ENCODE measurements at places on chromosomes 4 and X.
A peak's percentile ranks its signal among the peaks of the same experiment; 100 is the strongest.

GRCh38 chr4:16516796-16517439, 290.6 kb upstream of the TAPT1 start:
- DNase-seq = peak; percentile 41

DNA sequence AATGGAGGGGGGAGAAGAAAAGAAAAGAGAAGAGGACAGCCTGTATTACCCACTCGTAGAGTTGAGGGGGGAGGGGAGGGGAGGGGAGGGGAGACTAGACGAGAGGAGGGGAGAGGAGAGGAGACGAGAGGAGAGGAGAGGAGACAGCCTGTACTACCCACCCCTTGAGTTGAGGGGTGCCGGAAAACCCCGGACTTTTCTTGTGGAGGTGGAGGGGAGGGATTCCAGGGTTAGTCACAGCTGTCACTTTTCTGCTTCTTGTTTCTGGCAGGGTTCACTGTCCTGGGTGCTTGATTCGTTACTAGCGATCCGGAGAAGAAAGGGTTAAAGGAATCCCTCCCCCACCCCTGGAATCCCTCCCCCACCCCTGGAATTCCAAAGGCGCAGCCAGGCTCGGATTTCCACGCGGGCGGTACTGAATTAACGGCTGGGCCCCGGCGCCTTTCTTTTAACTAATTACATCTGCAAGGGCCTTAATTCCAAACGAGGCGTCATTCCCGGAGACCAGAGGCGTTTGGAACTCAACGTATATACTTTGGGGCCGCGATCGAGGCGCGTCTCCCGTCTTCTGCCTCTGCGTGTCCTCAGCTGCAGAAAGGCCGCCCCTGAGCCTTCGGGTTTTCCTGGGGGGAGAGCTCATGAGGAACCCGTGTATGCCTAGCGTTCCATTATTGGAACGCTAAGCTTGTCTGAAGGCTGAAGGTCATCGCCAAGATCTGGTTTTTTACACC, 20.1 kb upstream of the CSF2RA start:
- DNase-seq = no peak

DNA sequence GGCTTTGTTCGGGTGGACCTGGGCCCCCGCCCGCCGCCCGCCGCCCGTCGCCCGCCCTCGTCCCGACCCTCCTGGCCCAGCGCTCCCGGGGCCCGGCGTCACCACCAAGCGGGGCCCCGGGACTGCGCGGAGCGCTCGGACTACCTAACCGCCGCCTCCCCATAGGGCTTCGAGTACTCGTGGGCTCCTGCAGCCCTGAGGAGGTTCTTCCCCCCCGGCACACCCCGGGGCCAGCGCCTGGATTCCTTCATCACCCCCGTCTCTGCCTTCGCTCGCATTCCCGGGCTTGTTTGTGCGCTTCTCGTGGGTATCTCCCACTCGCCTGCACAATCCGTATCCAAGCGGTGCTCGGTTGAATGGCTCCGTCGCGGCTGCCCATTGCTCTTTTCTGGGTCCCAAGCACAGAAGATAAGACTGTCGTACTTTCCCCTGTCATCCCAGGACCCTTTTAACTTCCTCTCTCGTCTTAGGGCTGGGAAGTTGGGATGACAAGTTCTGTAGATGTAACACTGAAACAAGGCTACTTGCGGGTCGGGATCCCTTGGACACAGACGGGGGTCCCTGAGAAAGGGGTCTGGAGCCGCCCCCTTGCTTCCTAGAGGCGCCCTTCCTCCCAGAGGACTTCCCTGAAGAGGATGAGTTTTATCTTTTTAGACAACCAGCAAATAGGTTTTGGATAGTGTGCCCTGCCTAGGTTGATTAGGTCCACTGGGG, 565 bp downstream of the MOB1B start:
- peak; percentile 20 for DNase-seq

DNA sequence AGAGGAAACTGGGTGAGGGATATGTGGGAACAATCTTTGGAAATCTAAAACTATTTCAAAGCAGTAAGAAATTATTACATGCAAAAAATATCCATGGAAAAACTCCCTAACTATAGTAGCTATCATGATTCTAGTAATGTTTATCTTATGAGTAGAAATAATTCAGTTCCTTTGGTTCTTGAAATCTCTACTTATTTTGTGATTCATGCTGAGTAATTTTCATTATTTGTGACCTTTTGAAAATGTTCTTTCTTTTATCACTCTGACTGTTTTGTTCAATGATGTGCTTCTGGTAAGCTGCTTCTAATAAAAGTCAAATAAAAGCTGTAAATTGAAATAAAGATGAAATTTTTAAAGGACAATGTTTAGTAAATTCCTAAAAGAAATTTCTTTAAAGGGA, 40.4 kb upstream of the MAGEB10 start:
- DNase-seq = no peak

GRCh38 chrX:79139446-79139845, 5.0 kb upstream of the GPR174 start:
- no peak for DNase-seq

GRCh38 chr4:175453456-175453855, 358.6 kb downstream of the GPM6A start:
- no peak for DNase-seq

DNA sequence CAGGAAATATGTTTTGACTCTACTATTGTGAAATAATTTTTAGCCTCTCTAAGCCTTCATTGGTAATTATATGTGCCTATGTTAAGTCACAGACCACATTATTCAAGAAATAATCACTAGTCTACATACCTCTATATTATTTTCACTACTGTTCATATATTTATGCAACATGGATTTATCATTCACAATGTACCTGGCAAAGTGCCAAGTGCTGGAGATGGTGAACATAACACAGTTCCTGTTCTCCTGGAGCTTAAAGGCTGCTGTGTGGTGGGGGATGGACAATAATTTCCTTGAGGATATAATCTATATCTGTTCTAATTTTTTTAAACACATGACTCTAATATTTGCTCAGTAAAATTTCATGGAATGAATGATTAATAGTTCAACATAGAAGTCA, 527.7 kb upstream of the CXorf51A start:
- no peak for DNase-seq

DNA sequence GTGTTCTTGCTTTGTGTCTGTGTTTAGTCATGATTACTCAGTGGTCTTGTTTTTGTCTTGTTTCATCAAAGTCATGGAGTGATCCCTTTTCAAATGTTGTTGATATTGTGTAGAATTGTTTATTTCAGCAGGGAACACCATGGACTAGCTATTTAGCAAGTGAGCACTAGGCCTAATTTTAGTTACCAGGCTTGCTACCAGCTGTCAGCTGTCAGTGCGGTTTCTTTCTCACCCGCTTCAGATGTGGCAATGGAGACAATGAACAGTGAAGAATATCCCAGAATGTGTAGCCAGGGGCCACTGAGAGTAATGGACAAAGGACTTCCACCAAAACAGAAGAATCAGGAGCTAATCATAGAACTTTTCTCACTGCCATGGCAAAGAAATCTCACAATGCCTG, 432.8 kb upstream of the FMR1 start:
- DNase-seq = no peak

GRCh38 chr4:57498251-57498650, 388.1 kb upstream of the IGFBP7 start:
- no peak for DNase-seq

GRCh38 chr4:171875291-171875690, 62.1 kb downstream of the GALNTL6 start:
- no peak for DNase-seq

- DNase-seq = no peak
Measured at GRCh38 chr4:2927016-2927695, 36.0 kb downstream of the NOP14 start.

GRCh38 chr4:140367738-140368137, 5.7 kb upstream of the SCOC start:
- peak; percentile 57 for DNase-seq

DNA sequence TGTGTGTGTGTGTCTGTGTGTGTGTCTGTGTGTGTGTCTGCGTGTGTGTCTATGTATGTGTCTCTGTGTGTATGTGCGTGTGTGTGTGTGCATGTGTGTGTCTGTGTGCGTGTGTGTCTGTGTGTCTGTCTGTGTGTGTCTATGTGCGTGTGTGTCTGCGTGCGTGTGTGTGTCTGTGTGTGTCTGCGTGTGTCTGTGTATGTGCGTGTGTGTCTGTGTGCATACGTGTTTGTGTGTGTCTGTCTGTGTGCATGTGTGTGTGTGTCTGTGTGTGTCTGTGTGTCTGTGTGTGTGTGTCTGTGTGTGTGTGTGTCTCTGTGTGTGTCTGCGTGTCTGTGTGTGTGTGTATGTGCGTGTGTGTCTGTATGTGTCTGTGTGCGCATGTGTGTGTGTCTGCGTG, 35.6 kb downstream of the SLITRK2 start:
- DNase-seq = no peak

DNA sequence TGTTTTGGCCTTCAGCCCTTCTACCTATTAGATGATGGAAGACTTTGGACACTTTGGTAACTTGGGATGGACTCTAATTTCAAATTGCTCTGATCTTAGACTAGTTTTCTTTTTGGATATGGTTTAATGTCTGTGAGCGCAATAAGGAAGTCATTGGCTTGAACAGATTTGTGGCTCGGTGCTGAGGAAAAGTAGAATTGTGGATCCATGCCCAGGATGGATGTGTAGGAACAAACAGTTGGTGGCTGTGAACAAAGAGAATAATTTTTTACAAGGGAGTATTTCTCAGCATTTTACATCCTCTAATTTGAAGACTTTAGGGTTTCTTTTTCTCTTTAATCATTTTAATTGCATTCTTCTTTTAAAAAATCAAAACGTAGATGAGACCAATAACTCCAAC, 327.1 kb downstream of the GLUD2 start:
- no peak for DNase-seq

GRCh38 chr4:55561889-55562288, 15.2 kb upstream of the CLOCK start:
- DNase-seq = no peak

DNA sequence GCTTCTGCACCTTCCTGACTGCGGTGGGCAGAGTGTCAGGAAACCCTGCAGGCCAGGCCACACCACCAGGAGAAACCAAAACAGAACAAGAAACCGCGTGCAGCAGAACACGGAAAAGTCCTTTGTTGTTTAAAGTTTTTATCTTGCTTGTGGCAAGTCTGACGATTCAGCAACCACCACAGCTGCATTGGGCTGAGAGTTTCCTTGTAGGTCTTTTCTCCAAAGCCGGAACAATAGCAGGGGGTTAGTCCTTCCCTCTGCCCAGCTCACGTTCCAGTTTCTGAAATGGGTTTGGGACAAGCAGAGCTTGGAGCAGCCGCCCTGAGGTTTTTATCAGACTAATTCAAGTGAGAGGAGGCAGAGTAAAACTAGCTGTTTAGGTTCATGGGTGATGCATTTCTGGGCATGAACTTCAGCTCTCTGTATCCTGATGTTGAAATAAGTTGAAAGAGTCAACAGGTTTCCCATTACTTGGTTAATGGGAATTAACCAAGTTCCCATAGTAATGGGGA, 216.9 kb downstream of the PTTG2 start:
- DNase-seq = no peak

GRCh38 chr4:129146639-129147038, 50.7 kb downstream of the C4orf33 start:
- no peak for DNase-seq

DNA sequence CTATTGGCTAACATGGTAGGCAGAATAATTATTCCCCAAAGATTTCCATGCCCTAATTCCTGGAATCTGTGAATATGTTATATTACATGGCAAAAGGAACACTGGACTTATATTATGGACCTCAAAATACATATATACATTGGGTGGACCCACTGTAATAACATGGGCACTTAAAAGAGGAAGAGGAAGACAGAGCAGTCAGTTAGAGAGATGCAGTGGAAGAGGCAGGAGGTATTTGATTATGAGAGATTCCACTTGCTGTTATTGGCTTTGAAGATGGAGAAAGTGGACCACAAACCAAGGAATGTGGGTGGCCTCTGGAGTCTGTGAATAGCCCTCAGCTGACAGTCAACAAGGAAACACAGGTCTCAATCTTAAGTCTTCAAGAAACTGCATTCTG, 14.0 kb upstream of the ART3 start:
- DNase-seq = no peak

DNA sequence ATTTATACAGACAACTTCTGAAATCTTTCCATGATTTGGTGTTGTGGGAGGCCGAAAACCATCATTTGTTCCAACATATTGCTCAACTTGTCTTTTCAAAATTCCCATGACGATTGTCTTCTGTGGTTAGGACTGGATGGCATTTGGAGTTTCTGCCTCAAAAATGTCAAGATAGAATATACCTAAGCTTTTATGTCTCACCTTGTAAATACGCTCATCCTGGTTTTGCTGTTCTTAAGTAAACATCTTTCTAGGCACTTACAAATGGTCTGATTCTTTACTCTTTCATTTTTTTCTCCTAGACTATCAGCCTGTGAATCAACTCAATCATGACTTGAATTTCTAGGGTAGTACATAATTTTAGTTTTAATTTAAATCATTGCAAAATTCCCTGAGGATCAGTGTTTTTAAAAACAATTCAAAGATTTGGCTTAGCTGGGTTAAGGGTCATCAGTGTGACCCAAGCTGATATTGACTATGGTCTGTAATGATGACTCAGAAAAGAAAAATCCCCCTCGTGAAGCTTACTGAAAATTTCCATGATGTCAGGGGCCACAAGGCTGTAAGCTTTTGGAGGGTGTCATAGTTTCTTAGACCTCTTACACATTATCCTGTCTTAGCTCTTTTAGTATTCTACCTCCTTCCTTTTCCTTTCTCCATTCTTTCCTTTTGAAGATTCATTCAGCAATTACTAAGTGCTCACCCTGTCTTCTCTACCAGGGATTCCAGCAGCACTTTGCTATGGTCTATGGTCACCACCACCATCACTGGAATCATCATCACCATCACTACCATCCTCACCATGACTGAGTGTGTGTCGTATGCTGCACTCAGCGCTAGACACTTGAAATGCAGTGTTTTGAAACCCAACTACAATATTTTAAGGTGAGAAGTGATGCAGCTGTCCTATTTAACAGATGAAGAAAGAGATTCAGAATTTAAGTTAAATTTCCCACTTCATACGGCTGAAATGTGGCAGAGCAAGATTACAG, 124.4 kb downstream of the CPE start:
- peak; percentile 14 for DNase-seq

DNA sequence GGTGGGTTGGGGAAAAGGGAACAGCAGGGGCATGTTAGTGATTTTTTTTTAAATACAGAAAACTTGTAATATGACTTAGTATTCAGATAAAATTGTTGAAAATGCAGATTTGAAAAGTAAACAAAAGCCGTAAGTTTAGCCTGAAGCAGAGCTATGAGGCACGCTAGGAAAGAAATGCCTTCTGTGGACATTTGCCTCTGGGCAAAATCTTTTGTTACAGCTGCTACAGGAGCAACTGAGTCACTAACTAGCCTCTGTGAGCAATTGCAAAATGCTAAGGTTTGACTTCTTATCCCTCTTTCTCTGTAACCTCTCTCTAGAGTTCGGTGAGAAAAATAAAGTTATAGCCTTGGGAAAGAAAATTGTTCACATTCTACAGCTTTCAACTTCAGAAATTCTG, 350.0 kb downstream of the SLC7A11 start:
- no peak for DNase-seq
